Neuronal stem cell (in vitro differentiated cells): ENCODE measurements at places on chromosomes 16 and 17.

- DNase-seq = no peak
Observed at GRCh38 chr17:59890720-59891119, 2.0 kb downstream of the TUBD1 start.

DNA sequence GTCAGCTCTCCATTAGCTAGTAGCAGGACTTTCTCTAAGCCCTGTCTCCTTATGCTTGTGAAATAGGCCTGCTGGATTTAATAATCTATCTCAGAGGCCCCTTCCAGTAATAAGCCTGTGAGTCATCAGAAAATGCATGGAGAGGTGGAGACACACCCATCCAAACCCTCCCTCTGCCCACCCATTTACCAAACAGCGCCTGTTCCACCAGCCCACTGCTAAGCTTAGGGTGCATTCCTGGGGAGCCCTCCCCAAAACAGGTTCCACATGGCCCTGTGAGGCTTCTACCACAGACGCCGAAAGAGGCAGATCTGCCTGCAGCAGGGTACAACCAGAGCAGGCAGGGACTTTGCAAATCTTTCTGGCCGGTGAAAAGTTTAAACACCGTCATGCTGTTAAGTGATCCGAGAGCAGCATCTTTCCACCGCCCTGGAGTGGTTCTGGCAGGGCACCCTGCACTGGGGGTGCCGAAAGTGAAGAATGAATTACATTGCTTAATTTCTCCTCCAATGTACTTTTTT lies 99.3 kb downstream of the GAS7 start:
- no peak for DNase-seq

DNA sequence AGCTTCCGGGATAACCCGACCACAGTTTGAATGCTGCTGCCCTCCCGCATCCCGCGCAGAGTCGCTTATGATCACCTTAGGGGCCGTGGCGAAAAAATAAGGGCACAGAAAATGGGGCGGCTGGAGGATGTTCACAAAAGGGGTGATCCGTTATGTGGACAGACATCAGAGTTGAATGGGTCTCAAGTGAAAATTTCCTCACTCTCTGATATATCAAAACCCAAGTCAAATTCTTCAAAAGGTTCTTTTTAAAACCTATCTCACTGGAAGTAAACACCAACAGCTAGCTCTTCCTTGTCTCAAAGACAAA lies 400 bp upstream of the CEP112 start:
- DNase-seq = no peak

DNA sequence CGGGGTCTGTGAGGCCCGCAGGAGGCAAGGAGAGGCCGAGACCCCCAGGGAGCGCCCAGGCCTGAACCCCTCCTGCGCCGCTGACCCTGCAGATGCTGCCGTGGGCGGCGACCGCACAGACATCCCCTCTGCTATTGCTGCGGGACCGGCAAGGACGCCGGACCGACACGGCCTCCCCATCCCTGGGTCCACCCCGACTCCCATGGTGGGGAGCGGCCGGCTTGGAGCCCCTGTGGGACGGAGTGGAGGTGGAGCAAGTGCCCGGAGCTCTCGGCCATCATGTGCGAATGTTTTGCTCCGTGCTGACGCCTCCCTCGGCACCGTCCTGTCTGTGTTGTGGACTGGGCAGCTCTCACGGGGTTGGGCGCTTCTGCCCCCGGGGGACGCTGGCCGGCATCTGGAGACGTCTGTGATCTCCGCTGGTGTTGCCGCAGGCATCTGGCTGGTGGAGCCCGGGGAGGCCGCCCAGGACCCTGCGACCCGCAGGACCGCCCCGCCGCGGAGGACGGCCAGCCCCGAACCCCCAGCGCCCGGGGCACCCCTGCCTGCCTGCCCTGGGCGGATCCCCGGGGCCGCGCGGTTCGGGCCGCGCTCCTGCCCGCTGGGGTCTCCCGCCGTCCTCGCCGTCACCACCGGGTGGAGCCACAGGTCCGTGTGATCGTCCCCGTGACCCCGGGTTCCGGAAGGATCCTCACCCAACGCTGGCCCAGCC lies 12.8 kb upstream of the GNG13 start:
- peak; percentile 49 for DNase-seq

GRCh38 chr16:68134644-68135043 lies 49.5 kb downstream of the NFATC3 start:
- no peak for DNase-seq

GRCh38 chr17:29870836-29871465 lies 59.1 kb downstream of the SSH2 start:
- no peak for DNase-seq

DNA sequence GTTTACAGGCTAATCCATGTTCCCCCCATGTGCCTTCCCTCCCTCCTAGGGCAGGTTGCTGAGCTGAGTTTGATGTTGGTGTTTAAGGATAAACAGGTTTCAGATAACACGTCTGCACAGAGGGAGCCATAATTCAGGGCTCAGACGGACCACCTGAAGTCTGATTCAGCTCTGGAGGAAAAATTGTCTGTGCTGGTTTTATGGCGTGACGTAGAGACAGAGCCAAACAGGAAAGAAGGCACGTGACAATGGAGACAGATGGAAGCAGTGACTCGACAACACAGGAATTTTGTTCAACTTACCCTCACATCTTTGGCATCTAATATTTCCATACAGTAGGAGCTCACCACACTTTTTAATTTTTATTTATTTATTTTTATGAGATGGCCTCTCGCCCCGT lies 10.7 kb upstream of the USP10 start:
- no peak for DNase-seq

GRCh38 chr17:3921006-3921405 lies 4.7 kb upstream of the P2RX1 start:
- DNase-seq = no peak

- DNase-seq = no peak
Observed at GRCh38 chr17:35167666-35168065, 20.0 kb downstream of the UNC45B start.

DNA sequence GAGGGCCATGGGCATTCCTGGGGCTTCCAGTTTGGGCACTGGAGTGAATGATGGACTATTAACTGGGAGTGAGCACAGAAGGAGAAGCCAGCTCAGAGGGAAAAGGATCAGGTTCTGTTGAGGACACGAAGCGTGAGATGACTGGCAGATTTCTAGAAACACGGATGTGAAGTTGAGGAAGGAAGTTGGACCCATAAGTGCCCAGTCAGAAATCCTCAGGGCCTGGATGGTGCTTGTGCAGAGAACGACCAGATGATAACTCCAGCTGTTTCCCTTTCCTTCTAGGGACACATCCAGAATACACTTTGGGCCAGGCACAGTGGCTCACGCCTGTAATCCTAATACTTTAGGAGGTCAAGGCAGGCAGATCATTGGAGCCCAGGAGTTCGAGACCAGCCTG lies 23.3 kb upstream of the ANKRD40CL start:
- no peak for DNase-seq

DNA sequence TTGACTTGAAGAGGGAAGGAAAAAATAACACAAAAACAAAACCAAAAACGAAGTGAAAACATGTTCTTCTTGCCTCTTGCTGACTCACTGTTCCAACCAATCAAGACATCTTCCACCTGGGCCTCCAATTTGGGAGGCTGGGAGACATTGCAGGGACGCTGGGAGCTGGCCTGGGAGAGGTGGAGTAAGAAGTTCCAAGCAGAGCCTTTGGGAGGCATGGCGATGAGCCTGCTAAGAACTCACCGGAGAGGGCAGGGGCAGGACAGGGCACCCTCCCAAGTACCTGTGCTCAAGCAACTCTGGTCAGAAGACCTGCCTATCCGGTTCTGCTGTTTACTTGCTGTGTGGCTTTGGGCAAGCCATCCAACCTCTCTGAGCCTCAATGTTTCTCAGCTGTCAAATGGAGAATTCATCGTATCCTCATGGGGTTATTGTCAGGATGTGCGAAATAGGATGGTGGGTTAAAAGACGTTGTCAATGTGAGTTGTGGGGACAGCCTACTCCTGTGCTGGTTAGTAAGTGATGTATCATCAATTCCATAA lies 856 bp upstream of the GLP2R start:
- no peak for DNase-seq

DNA sequence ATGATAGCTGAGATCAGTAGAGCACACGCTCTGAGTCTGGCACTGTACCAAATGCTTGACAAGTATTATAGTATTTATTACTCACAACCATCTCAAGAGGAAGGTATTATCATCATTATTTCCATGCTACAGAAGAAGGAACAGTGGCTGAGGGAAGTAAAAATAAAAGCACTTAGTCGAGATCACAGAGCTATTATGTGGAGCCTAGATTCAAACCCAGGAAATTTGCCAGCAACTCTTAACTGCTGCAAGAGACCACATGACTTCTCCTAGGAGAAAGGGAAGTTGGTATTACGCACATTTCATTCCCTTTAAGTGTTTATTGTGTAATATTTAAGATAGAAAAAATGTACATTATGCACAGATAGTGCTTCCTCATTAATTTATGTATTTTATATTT lies 1.0 kb upstream of the RHOT1 start:
- DNase-seq = no peak
